Stimulated activated CD8-positive, alpha-beta memory T cell treated with anti-CD3 and anti-CD28 coated beads, Interleukin-7, amount 100 ng/mL, for 1 hour (primary cell): ENCODE measurements at places on chromosomes 4 and X.

DNA sequence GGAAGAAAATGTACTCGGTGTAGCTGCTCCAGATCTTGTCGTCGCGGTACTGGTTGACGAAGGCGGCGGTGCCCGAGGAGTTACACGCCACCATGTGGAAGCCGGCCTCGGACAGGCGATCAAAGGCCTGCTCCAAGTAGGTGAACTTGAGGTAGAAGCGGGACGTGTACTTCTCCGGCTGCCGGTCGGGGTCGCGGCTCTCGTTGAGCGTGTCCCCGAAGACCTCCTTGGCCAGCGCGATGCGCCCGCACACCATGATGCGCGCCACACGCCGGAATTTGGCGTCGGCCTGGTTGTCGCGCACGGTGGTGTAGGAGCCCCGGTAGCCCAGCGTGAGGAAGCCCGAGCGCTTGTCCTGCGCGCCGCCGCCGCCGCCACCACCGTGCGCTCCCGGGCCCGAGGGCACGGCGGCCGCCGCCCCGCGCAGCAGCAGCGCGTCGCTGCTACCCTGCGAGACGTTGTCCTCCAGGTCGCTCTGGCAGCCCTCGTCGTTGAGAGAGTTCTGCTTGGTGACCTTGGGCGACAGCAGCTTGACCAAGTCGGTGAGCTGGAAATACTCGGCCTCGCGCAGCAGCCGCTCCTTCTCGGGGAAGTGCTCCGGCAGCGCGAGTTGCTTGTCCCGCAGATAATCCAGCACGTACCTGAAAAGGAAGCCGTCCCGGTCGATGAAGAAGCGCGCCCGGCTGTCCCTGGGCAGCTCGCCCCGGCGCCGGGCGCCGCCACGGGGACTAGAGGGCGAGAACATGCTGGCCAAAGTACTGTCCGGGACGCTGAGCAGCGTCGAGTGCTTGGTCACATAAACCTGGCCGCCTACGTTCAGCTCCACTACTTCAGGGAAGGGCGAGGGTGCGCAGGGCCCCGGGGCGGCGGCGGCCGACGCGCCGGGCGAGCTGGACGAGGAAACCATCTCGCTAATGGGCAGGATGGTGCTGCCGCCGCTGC lies 775 bp downstream of the KCTD8 start:
- no peak for DNase-seq

DNA sequence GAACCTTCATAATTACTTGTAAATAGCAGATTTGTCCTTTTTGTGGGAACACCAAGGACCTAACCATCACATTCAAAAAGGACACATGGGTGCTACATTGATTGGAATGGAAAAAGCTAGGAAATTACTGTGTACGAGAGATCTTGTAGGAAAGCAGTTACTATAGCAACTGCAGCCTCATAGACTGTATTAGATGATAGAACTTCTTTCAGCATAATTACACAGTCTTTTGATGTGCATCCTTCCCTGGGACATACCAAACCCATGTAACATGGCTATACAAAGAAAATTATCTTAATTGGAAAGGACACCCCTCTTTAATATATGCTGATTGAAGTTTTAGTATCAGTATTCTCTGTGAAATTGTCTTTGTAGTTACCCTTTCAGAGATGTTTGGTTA lies 130.7 kb upstream of the CTSO start:
- DNase-seq: no peak

- no peak for DNase-seq
Measured at GRCh38 chr4:24999392-25000089, 31.2 kb downstream of the LGI2 start.

DNA sequence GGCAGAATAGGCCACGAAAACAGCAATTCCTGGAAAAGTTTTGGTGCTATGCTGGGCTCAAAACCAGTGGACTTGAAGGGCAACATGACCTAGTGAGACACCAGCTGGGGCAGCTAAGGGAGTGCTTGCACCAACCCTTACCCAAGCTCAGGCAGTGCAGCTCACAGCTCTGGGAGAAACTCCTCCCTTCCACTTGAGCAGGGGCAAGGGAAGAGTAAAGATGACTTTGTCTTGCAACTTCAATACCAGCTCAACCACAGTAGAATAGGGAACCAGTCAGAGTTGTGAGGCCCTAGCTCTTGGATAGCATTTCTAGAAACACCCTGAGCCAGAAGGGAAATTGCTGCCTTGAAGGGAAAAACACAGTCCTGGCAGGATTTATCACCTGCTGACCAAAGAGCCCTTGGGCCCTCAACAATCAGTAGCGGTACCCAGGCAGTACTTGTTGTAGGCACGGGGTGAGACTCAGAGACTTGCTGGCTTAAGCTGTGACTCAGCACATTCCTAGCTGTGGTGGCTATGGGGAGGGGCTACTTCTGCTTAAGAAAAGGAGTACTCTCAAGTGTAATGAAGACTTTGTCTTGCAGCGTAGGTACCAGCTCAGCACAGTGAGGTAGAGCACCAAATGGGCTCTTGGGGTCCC lies 19.7 kb upstream of the ABCG2 start:
- no peak for DNase-seq

- no peak for DNase-seq
Measured at GRCh38 chrX:126489116-126489695, 63.4 kb downstream of the DCAF12L1 start.

- no peak for DNase-seq
Measured at GRCh38 chrX:110056419-110056818, 53.5 kb downstream of the TMEM164 start.

DNA sequence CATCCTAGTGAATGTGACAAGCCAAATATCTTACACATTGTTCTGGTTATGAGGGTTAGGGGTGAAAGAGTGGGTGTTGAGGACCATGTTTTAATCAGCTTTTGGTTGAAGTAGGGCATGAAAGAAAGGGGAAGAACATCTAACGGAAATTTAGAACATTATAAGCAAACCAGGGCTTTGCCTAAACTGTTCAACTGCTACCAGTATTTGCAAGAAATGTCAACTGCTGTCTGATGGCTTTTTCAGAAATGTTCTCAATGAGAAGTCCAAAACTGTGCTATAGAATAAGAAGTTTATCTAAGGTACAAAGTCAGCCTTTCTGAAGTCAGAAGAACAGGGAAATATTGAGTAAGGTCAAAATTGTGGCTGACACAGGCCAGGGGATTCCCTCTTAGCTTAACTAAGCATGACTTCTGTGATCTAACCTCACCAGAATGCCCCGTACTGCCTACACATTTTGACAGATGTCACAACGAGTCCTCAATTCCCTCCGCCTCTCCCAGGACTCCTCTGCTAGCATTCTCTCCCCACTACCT lies 67.1 kb downstream of the DTHD1 start:
- no peak for DNase-seq

DNA sequence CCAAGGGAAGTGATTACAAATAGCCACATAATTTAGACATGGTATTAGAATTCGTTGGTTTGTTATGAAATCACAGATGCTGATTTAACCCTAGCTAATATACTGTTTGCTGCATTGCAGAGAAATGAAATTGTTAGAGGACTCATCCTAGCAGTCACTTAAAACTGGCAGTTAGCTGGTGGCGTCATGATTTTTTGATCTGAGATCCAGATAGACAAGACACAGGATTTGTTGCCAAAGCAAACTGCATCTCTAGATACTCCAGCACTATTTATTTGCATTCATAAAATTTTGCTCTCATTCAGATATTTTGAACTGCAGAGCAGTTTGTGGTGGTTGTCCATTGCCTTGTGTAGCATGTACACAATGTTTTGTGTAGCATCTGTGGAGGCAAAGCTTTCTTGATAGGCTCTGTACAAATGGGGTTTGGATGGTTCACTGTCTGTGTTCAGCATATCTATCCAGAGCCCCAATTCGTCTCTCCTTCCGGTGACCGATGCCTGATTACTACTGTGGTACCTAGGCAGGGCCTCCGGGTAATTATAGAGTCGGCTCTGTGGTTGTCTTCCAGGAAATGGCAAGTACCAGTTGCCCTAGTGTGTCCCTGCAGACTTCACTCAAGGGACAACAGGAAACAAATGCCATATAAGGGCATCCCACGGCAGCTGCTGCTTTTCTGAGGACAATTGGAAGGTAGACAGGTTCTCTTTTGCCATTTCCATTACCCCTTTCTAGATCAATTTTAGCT lies 30.1 kb upstream of the SPARCL1 start:
- no peak for DNase-seq

DNA sequence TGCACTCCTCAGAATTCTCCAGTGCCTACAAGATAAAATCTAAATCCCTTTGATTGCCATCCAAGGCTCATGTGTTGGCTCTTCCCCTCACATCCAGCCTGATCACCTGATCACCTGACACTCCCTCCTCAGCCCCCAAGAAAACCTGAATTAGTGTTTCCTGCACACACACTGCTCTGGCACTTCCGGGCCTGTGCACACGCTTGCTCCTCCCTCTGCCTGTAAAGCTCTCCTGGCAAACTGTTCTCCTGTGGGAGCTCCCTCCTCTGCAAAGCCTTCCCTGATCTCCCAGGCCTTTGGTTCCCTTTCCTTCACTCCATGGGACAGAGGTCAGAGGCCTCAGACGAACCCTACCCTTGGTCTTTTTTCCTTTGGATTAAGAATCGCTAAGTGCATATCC lies 19.9 kb downstream of the PHKA2 start:
- no peak for DNase-seq

DNA sequence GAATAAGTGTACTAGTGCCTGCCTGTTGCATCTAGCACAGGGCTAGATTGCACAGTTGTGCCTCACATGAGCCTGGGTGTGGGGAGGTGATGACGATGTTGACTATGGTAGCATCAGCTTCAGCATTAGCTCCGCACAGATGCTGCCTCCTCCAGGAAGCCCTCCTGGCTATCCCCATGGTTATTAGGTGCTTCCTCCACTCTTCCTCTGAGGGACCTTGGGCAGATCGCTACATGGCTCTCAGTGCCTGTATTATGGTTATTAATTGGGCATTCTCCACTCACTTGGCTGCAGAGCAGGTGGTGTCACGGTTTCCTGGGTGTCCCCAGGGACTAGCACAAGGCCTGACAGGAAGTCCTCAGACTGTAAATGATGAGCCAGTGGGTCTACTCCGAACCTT lies 325.6 kb downstream of the ARHGAP10 start:
- no peak for DNase-seq
